Midbrain (tissue), 1 donor: ENCODE measurements at places on chromosomes 11 and 22.
A peak's percentile ranks its signal among the peaks of the same experiment; 100 is the strongest.

- no peak for DNase-seq
Observed at GRCh38 chr22:22983123-22983522, 87.2 kb upstream of the GNAZ start.

- no peak for DNase-seq
Observed at GRCh38 chr22:44758344-44758973, 6.1 kb downstream of the ARHGAP8 start.

- DNase-seq = no peak
Observed at GRCh38 chr11:69355959-69356702, 62.2 kb downstream of the MYEOV start.

DNA sequence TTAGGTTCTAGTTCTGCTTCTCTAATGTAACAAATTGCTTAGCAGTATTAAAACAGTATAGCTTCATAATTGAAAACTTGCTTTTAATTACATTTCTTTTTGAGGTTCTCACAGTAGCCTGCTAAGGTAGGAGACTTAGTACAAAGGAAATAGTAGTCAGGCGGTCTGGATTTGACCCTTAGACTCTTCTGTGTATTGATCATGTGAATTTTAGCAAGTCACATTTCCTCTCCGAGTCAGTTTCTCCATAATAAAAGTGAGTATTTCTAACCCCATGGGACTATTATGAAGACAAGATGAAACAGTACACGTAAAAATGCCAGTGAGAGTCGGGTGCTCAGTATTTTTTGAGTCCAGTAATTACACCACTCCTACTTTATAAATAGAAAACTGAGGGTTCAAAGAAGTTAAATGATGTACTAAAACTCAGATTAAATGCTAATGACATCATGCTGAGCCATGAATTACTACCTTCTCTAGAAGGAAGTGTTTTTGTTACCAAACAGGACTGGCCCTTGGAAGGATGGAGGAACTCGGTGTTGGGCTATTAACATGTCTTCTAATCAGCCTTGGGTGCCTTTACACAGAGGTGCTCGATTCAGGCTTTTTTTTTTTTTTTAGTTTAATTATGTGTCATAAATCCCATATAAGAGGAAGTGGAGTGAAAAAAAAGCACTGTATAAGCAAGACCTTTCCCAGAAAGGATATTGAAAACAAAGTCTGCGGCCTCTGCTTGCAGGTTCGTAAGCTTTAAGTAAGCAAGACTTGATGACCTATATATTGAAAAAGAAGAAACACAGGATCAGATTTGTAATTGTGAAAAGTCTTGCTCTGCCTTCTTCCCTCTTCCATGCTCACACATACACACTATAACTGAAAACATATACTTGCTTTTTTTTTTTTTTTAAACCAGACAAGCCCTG is 109.0 kb downstream of the EMSY start:
- DNase-seq = no peak

- DNase-seq = peak; percentile 16
Observed at GRCh38 chr11:15826826-15827225, 529.5 kb downstream of the SOX6 start.
